ENCODE measurements at places on chromosomes 2 and 18. TPM values are rescaled to one million over a fixed set of nuclear protein-coding genes. Genes with fewer than 3 reads are reported as not detected.

- no peaks in the 10 kb centered on the region for H3K36me3 ChIP-seq
- no peaks in the 10 kb centered on the region for H3K27me3 ChIP-seq
- H3K4me1 ChIP-seq = no peaks in the 10 kb centered on the region
- DNase-seq = no peak
Observed at GRCh38 chr18:74937291-74937690, 271.6 kb downstream of the PTGR3 start.

DNA sequence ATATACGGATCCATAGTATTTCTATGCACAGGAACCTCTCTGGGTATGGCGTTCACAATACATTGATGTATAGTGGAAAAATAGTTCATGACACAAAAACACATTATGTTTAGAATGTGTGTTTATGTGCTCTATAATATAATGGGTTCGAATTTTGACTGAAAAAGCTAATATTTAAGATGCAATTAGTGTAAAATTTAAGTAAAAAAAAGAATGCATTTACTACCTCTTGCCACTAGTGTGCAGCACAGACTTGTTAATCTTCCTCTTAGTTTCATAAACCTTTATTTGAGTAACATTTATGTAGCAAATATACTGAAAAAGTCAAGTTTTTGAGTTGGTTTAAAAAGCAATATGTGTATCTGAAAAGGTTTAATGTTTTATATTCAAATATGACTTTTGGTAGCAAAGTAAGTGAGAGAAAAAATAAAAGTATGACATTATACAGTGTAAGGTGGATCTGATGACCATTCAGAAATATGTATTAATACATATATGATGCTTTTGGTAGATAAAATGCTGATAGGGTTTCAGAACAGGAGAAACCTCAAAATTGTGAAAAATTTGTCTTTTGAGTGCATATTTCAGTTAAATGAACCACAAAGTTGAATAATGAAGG, 49.4 kb downstream of the CCDC102B start:
- H3K4me3 ChIP-seq = no peak overlapping the region
- no peaks in the 10 kb centered on the region for H3K36me3 ChIP-seq
- H3K27ac ChIP-seq = no peak overlapping the region
- H3K4me1 ChIP-seq = no peaks in the 10 kb centered on the region
- H3K27me3 ChIP-seq = no peaks in the 10 kb centered on the region
- no peak for DNase-seq

- H3K4me1 ChIP-seq = peaks cover 10% of the 10 kb centered on the region
- DNase-seq = no peak
- H3K27ac ChIP-seq = no peak overlapping the region
- H3K36me3 ChIP-seq = no peaks in the 10 kb centered on the region
- H3K27me3 ChIP-seq = no peaks in the 10 kb centered on the region
Observed at GRCh38 chr2:217165547-217165946, 305.7 kb upstream of the TNP1 start.

GRCh38 chr18:28652654-28653053, 475.7 kb upstream of the CDH2 start:
- no peak overlapping the region for H3K4me3 ChIP-seq
- H3K27me3 ChIP-seq = no peaks in the 10 kb centered on the region
- H3K4me1 ChIP-seq = no peaks in the 10 kb centered on the region
- H3K36me3 ChIP-seq = no peaks in the 10 kb centered on the region
- no peak overlapping the region for H3K27ac ChIP-seq

- no peak overlapping the region for H3K4me3 ChIP-seq
- no peaks in the 10 kb centered on the region for H3K27me3 ChIP-seq
- no peaks in the 10 kb centered on the region for H3K36me3 ChIP-seq
- no peak overlapping the region for H3K27ac ChIP-seq
Observed at GRCh38 chr2:19671916-19672315, 229.9 kb downstream of the TTC32 start.

HJURP gene
- total RNA-seq = 0.95 TPM

DNA sequence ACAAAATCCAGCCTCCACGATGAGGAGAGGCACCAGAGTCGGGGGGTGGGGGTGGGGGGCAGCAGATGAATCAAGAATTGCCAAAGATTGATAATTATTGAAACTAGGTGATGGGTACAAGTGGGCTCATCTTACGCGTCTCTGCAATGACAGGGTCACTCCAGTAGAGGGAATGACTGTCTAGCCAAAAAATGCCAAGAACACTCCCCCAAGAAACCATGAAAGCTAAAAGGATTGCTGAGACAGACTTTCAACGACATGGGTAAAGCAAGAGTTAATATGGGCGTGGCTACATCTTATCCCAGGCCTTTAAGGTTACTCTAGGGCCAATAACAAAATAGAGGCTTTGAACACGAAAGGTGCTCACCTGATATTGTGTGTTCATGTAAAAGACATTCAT, 86.5 kb downstream of the STK39 start:
- H3K36me3 ChIP-seq = peaks cover 3% of the 10 kb centered on the region
- H3K4me3 ChIP-seq = no peak overlapping the region
- no peak for DNase-seq
- no peak overlapping the region for H3K27ac ChIP-seq
- peaks cover 6% of the 10 kb centered on the region for H3K4me1 ChIP-seq
